SW 1271 (cell line): ENCODE measurements at places on chromosomes 16 and 17.
A peak's percentile ranks its signal among the peaks of the same experiment; 100 is the strongest.

DNA sequence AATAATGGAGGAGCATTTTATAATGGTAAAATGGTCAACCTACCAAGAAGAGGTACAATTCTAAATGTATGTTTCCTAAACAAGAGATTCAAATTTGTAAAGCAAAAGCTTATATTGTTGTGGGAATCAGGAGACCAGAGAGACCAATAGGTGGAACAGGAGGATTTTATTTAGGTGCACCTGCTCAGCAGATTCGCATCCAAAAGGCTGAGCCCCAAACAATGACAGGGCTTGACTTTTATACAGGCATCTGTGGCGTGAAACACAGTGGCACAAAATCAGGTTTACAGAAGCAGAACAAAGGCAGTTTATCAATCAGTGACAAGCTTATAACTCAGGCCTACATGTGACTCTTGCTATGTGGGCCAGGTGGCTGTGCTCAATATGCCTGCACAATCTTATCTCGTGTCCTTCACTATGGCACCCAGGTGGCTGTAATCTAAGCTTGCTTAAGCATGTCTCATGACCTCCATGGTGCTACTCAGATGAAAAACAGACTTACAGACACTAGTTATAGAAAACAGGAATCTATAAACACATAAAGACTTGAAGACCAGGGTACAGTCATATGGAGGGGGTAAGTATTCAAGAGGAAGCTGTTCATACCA, 780.2 kb upstream of the CA10 start:
- no peak for DNase-seq

DNA sequence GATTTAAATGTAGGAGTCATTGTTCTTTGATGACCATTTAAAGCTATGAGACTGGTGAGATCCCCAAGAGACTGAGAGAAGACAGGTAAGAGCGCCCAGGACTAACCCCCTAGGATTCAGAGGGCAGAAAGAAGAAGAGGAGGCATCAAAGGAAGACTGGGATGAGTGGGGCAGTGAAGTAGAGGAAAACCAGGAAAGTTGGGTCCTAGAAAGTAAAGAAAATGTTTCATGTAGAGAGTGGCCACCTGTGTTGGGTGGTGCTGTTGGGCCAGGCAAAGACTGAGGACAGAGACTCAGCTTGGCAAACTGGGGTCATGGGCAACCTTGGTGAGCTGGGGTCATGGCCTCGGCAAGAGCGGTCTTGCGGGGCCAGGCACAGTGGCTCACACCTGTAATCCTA, 1.3 kb upstream of the HAP1 start:
- DNase-seq, result no peak

DNA sequence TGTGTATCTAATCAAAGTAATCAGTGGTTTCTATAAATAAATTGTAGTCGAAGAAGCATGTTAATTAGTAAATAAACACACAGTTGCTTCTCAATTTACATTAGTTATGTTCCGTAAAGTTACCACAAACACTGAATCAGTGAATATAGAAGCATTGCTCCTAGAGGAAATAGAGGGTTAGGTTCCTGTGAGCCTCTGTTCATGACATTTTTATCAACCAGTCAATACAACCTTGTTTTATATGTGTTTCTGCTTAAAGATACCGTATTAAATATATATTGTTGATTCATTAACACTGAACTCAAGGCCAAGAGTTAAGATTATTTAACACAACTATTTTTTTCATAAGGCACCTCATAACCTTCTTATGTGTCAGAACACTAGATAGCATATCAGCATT, 134.3 kb downstream of the PPM1E start:
- no peak for DNase-seq

DNA sequence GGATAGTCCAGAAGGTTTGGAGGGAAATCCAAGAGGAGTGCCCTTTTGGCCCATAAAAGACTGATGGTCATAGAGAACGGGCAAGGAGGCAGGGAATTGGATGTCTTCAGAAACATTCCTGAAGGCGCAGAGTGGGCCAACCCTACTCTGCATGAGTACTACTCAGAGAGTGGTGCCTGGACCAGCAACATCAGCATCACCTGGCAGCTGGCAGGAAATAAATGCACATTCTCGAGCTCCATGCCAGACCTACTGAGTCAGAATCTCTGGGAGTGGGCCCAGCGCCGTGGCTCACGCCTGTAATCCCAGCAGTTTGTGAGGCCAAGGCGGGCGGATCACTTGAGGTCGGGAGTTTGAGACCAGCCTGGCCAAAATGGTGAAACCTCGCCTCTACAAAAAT, 27.1 kb upstream of the SLC39A11 start:
- DNase-seq, result no peak

DNA sequence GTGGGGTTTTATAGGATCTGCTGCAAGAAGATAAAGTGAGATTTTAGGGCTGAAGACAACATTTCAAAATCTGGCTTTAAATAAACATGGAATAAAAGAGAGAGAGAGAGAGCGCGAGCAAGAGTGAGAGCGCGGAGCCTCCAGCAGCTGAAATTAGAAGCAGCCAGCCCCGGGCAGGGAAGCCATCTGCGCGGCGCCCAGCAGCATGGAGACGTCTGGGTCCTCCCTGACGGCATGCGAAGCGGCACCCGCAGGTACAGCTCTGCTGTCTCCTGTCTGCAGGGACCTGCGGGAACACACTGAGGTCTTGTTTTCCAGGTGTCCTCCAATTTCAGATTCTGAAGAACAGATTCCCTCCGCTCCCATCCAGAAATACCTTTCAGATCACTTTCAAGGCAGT, 7.9 kb upstream of the BAIAP2 start:
- DNase-seq, result no peak

- no peak for DNase-seq
Observed at GRCh38 chr16:18839555-18839954, 38.2 kb upstream of the ARL6IP1 start.

DNA sequence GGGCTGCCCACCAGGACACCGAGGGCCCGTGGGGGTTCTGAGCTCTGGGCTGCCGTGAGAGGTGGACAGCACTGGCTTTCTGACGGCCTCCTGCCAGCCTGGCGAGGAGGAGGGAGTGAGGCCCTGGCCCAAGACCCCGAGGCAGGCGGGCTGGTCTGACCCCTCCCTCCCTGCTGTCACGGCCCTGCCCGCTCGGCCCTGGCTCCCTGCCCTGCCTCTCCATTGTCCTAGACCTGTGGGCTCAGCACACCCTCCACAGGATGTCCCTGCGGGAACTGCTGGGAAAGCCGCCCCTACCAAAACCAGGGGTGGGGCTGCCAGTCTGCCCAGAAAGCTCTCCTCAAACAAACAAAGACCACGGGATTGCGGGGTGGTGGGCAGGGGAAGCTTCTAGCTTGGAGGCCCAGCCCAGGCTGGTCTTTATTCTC, 20.7 kb downstream of the SPNS2 start:
- no peak for DNase-seq

GRCh38 chr16:86432048-86432447, 78.3 kb upstream of the FOXF1 start:
- no peak for DNase-seq

GRCh38 chr16:83010776-83011720, 384.3 kb downstream of the CDH13 start:
- DNase-seq, result no peak

DNA sequence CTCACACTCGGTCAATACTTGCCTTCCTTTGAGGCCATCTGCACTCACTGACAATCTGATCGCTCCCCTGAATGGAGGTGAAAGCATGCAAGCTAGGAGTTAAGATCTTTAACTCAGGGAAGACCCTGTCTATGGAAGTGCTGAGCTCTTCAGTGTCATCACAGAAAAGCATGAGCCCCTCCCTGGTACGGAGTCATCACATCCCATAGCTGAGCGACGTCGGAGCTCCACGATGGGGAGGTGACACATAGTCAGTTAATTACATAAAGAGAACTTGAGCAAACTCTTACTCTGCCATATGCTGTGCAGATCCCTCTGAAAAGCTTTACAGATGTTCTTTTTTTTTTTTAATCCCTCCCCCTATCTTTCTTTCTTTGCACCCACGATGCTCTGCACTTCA, 463.2 kb downstream of the WWOX start:
- DNase-seq, result no peak

- no peak for DNase-seq
Observed at GRCh38 chr17:4109449-4109848, 33.4 kb downstream of the ZZEF1 start.

- no peak for DNase-seq
Observed at GRCh38 chr17:65856865-65857264, 295.4 kb upstream of the AXIN2 start.

DNA sequence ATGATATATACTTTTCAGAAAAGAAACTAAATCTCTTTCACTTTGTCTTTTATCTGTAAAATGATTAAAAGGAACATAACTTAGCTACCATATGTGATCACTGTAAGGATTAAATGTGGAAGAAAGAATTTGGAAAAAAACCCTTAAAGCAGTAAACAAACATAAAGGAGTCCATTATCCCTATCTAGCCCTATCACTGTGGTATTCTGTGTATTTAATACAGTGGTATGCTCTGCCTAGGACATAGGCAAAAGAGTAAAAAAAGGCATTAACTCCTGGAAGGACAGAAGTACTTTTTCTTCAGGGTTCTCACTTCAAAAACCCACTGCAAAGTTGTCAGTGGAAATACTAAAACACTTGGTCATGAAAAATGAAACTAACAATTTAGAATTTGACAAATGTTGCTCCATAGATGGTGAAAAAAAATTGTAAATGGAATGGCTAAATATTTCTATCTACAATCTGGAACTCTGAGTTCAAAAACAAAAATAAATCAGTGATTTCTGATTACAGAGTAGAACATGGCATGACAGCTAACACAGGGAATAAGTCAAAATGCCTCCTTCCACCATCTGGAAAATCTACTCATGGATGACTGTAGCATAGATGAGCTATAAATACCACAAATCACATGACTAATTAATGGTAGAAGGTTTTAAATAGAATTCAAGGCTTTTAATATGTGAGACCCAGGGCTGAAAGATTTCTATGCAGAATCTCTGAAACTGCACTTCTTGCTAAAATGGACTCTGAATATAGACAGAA, 140.1 kb downstream of the ITFG1 start:
- no peak for DNase-seq

- DNase-seq, result peak; percentile 75
Observed at GRCh38 chr17:82297280-82297713, 20.1 kb downstream of the CD7 start.

GRCh38 chr17:76469991-76470739, 2.8 kb downstream of the AANAT start:
- DNase-seq, result no peak

DNA sequence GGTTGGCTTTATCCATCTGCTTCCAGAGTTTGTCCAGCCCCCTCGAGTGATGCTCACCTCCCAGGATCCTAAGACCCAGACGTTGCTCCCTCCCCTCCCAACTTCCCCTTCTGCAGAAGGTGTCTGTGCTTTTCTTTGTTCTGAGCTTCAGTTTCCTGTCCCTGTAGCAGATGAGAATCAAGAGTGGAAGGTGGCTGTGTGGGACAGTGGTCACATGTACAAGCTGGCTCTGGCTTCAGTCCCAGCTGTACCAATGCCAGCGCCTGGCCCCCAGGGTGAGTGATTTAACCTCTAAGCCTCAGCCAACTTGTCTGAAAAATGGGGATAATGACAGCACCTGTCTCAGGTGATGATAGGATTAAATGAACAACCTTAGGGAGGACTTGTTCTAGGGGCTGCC, 7.7 kb downstream of the PRR15L start:
- no peak for DNase-seq

DNA sequence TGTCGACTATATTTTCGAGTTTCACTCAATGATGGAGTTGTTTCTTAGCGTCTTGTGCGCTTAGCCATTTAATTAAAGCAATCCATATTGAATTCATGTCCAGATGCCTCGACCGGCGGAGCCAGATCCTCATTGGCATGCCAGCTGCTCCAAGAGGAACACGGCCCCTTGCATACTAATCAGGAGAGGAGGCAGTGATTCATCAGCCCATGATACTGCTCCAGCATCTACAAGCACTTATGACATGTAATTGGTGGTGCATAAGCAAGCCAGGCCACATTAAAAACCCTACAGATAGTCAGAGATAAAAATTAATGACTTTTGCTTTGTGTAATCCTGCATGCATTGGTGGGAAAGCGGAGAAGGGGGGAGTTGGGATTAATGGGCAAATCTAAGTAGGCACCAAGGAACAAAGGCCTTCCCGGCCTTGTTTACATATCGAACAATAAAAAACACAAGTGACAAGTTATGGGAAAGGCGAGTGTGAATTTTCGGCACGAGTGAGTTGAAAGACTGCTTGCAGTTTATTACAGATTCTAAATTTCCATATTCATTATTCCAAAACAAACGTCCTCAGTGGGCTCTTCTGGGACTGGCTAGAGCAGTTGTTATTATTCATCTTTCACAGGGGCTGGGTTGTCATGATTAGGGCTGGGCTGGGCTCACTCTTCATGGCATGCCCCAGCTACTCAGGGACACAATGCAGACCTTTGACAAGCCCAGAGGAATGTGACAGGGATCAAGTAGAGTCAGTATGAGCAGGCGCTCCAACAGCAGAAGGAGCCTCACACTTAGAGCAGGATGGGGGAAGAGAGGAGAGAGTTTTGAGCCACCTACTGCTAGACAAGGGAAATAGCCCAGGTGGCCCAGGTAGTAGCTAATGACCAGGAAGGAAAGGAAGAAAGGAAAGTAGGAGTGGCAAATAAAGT, 281.7 kb upstream of the ZFHX3 start:
- no peak for DNase-seq

DNA sequence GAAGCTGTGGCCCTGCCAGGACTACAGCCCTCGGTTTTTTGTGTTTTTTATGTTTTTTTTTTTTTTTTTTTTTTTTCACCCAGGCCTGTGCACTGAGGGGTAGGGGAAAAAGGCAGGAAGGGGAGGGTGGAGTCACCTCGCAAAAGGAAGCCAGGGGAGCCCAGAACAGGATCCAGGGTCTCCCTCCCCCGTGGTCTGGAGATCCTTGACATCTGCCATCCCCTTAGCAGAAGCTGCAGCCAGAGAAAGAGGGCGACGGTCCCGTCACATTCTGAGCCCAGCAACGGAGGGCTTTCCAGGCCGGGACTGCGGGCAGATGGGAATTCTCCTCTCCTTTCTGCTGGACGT, 29.1 kb upstream of the PHOSPHO1 start:
- DNase-seq, result no peak

DNA sequence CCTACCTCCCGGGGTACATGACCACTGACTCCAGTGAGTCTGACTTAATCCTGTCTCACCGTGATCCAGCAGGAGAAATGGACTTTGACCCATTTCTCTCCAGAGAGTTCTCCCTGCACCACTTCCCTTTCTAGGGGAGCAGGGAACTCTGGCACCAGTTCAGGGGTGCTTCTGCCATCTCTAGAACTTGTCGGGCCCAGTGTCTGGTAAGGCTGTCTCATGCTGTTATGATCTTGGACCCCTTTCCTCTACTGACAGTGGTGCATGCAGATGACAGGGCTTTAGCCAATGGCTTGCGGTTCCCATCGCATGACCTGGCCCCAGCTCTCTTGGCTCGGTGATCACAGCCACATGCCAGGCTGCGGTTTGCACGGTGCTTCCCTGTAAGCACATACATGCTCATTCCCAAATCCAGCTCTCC, 62.0 kb downstream of the SLC39A11 start:
- no peak for DNase-seq
